C1 segment of cervical spinal cord (tissue), 14 donors: ENCODE measurements at places on chromosomes 6 and 20.

DNA sequence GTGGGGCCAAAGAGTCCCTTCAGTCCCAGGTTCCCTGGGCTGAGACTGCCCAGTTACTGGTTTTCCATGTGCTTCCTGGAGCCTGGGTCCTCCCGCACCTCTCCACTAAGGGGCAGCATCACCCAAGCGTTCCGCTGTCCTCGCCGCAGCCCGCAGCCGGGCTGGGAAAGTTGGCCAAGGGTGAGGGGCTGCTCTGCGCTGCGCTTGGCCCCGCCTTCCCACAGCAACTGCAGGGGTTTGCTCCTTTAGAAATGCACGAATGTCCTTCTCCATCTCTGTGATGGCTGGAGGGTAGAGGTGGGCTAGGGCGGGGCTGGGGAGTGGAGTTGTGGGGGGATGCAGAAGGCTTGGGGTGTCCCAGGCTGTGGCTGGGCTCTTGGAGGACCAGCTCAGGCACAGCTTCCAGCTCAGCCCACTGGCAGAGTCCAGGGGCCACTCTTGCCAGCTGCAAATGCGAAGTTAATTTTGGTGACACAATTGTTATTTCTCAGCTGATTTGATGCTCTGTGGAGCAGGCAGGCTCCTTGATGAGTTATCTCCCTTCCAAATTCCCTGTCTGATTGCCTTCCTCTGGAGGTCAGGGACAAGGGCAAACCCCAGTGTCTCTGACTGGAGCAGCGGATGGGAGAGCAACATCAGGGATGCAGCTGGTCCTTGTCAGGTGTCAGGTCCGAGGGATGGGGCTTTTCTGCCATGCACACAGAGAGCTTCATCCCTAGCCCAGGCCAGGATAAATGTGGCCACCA is 63.2 kb downstream of the NOL4L start:
- peak; percentile 34 for DNase-seq

DNA sequence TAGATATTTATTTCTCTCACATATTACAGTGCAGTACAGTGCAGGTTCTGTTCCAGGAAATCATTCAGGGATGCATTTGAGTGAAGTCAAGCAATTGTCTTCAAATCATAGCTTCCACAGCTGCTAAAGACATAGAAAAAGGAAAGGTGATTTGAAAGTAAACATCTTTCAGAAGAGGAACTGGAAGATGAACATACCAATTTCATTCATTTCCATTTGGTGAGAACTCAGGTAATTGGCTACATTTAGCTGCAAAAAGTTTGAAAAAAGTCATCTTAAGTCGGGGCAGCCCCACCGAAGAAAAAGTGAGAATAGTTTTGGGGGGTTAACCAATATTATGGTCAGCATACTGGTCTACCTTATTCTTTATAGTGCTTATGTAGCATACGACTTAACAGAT is 61.4 kb upstream of the IL20RA start:
- no peak for DNase-seq

GRCh38 chr20:48393311-48393685 is 434.5 kb downstream of the PREX1 start:
- no peak for DNase-seq

DNA sequence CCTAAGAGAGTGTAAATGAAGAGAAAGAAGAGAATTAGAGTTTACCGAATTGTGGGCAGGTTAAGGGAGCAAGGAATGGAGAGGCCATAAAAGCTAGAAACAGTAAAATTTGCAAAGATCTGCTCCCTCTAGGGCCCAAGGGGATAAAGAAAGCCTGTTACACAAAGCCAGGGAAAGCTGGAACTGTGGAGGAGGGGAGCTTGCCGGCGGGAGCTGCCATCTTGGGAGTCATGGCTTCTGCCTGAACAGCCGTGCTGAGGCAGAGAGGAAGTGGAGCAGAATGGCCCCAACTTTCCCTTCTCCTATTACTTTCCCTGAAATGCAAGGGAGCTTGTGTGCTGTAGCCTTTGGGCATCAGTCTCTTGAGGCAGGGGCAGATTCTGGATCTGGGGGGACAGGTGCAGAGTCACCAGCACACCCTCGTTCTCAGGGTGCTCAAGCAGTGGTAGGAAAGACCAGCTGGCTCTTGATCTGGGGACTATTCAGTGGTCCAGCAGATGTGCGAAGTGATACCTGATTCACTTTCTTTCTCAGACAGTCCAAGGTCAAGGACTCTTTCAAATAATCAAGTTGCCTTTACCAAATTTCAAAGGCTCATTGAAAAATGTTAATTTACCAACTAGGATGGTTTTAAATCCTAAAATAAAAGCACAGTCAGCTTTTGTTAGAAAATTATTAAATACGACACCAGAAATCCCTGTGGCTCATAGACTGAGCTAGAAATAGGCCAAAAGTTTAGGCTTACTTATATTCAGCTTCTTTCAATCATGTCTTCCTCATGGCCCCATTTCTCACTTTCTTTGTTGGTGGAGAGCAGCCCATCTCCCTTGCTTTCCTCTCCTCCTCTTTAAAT is 25.7 kb downstream of the LAMA4 start:
- no peak for DNase-seq

GRCh38 chr6:132265451-132266097 is 135.7 kb downstream of the MOXD1 start:
- no peak for DNase-seq

GRCh38 chr6:151679081-151679480 is 128.4 kb upstream of the ESR1 start:
- DNase-seq, result no peak

- no peak for DNase-seq
Observed at GRCh38 chr20:4953881-4954280, 47.4 kb downstream of the SLC23A2 start.

- DNase-seq, result no peak
Observed at GRCh38 chr20:60203451-60203850, 245.2 kb downstream of the CDH26 start.

GRCh38 chr20:60729135-60729900 is 522.7 kb upstream of the CDH4 start:
- no peak for DNase-seq

- peak; percentile 77 for DNase-seq
Observed at GRCh38 chr20:58891718-58892140, 39.2 kb downstream of the GNAS start.

GRCh38 chr6:36349240-36349639 is 12.6 kb upstream of the BNIP5 start:
- no peak for DNase-seq

- DNase-seq, result no peak
Observed at GRCh38 chr20:24960302-24960801, 11.3 kb downstream of the CST7 start.

DNA sequence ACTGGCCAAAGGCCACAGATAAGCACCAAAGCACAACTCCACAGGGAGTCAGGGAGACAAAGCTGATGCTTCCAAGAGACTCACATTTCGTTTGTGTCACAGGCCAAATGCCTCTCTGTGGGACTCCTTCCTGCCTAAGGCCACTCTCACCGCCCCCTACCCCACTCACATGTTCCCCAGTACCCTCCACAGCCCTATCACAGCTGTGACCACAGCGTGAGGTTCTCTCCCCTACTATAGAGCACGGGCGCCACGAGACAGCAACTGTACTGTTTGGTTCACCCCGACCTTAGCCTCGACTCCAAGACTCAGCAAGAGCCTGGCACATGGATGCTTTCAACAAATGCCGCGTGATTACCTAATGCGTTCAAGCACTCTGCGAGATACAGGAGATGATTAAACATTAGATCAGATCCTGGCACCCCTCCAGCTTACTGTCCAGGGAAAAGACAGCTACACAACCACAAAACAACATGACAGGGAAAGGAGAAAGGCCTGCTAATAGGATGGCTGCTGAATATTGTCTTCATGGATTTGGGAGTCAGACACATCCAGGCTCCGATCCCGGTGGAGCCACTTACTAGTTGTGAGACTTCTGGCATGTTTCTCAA is 105.5 kb downstream of the AGPAT4 start:
- no peak for DNase-seq

GRCh38 chr6:90413867-90414266 is 117.2 kb upstream of the BACH2 start:
- no peak for DNase-seq

DNA sequence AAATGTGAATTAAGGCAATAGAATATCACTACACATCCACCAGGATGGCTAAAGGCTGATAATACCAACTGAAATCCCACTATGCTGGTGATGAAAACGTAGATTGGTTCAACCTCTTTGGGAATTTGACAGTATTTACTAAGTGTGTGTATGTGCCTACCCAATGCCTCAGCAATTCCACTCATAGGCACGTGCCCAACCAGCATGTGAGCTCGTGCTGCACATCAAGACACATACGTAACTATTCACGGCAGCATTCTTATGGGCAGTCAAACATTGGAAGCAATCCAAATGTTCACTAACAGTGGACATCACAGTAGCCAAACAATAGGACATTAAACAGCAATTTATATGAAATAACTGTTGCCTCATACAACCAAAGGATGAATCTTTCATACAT is 15.7 kb upstream of the AFDN start:
- DNase-seq, result no peak

DNA sequence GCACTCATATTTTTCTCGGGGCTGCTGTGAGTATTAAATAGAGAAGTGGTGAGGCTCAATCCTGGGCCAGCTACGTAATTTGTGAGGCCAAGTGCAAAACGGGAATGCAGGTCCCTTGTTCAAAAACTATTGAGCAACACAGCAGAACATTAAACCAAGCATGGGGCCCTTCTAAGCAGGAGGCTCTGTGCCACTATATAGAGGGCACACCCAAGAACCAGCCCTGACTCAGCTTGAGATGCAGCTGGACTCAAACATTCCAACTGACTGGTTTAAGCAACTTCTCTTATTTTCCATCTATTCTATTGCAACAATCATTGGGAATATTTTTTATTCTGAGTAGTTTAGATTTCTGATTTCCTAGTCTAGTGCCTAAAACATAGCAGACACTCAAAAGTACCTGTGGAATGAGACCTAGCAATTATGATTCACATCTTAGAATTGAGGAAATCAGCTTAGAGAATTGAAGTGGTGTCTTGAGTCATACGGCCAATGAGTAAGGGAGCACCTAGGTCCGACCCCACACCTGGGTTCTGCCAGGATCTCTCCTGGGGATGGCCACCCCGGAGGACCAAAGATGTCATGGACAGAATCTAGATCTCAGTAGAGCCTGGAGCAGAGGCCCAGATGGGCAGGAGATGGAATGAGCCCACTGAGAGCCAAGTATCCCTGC is 1.3 kb downstream of the SIRPB2 start:
- no peak for DNase-seq

DNA sequence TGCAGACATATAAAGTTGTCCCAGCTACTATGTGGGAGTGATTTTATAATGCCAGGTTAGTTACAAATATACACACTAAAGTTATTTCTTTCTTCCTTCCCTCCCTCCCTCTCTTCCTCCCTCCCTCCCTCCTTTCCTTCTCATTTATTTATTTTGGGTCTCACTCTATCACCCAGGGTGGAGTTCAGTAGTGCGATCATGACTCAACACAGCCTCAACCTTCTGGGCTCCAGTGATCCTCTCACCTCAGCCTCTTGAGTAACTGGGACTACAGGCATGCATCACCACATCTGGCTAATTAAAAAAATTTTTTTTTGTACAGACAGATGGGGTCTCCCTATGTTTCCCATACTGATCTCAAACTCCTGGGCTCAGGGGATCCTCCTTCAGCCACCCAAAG is 59.2 kb downstream of the PHF20 start:
- DNase-seq, result no peak

GRCh38 chr20:25622450-25623224 is 1.2 kb downstream of the NANP start:
- DNase-seq, result no peak

GRCh38 chr6:20350215-20350614 is 51.5 kb upstream of the E2F3 start:
- DNase-seq, result no peak

GRCh38 chr6:25601800-25602673 is 50.0 kb upstream of the SCGN start:
- no peak for DNase-seq

DNA sequence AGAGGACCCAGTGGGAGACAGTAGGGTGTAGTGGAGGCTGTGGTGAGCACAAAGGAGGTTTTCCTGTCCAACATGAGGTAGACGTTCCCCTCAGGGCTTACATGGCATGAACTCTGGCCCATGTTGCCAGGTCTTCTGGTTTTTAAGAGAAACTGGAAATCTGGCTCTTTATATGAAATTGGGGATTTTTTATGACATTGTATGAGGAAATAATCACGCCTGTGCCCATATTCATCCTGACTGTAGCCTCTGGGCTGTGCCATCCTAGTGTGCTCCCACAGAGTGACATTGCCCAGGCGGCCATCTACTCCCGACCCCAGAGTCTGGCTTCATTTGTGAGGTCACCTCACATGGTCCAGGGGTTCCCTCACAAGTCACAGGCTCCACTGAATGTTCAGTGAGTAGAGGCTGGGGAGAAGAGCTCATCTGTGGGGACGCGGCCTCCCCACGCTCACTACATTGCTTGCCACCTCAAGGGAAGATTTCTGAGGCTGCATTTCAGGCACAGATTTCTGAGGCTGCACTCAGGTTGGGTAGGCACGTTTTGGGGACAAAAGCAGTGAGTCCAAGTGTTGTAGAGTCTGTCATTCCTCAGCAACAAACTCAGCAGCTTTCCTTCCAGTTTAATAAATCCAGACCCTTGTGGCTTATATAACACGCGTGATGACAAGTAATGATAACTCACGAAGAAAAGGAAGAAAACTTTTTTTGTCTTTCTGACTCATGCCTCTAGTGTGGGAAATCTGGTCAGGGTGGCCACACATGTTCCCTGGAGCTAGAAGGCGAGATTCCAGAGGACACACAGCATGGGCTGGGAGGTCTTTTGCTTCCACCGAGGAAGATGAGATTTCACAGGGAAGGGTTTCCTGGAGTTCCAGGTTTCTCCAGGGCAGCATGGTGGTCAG is 41.7 kb downstream of the SLC24A3 start:
- no peak for DNase-seq

DNA sequence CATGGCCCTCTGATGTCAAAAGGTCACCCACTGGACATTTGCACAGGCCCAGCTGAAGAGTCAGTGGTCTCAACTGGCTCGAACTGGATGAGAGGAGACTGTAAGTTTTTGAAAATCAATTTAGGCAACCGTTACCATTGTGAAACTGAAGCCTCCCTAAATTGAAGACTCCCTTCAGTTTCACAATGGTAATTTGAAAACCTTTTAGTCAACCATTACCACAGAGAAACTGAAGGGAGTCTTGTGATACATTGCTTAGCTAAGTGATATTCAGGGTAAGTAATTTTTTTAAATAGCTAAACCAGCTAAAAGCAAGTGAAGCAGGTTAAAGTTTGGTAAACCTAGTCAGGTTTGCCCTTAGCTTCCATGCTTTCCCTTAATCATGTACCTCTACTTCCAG is 197.3 kb upstream of the NT5E start:
- no peak for DNase-seq

DNA sequence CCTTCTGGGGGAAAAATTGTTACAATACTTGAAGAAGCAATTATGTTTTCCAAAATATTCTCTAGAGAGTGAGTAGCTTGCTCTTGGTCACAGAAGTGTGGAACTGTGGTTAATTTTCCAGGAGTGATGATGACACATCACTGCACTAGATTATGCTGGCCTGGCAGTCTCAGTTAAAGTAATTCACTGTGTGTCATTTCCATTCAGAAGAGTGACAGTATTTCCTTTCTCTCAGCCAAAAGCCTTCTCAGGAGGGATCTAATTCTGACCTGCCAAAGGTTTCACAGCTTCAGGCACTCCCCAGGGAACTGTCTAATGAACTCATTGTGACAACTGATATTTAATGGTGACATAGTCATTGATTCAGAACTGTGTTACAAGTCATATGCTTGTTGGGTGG is 517.5 kb downstream of the TBC1D32 start:
- no peak for DNase-seq
